H1 (cell line): ENCODE measurements at places on chromosomes 3 and 15. TPM values are rescaled to one million over a fixed set of nuclear protein-coding genes. Genes with fewer than 3 reads are reported as not detected.

CFAP20DC gene
- total RNA-seq = 2.0 and 2.8 TPM in 2 replicates

- no peak for DNase-seq
Measured at GRCh38 chr15:50046159-50046558, 72.9 kb downstream of the ATP8B4 start.

DNA sequence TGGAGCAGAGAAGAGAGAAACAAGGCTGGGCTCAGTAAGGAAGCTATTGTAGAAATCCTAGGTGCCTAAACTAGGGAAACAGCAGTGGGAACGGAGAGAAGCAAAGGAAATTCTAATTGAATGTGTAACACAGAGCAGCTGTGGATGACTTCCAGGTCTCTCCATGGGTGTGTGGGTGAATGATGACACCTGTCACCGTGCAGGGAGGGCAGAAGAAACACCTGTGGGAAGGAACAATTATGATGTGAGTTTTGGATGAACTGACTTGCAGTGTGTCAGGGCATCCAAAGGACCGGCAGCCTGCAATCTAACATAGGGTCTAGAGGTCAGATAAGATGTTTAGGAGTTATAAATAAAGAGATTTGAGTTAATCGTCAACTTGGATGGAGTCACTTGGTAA is 144.2 kb downstream of the RYR3 start:
- no peak for DNase-seq

- DNase-seq = no peak
Measured at GRCh38 chr3:78660957-78661356, 1106.8 kb downstream of the ROBO1 start.

GRCh38 chr3:62940771-62941563 is 65.8 kb upstream of the CADPS start:
- DNase-seq = no peak

- no peak for DNase-seq
Measured at GRCh38 chr15:79035111-79035601, 55.4 kb downstream of the RASGRF1 start.
